ENCODE measurements at places on chromosomes 4 and X.

DNA sequence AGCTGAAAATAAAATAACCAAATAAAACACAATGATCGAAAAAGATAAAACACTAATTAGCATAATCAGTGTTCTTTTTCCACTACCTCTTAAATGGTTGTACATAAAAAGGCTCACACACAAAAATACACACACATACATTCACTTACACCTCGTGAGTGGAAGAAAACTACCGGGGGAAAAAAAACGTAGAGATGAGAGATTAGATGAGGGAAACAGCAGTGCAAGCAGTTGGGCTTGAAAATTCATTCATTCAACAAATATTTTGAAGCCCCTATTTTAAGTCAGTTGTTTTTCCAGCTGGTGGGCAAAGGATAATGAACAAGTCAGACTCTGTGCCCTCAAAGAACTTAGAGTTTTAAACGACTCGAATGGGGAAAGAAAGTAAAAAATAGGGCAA, 1.0 kb downstream of the TBCK start:
- DNase-seq, result no peak

GRCh38 chr4:7756561-7757355, 182.9 kb downstream of the AFAP1 start:
- DNase-seq, result no peak

GRCh38 chrX:18573556-18573955, 98.4 kb downstream of the RS1 start:
- no peak for DNase-seq

GRCh38 chr4:100816436-100817045, 298.7 kb upstream of the EMCN start:
- DNase-seq, result no peak

GRCh38 chr4:98939438-98939837, 10.5 kb upstream of the EIF4E start:
- DNase-seq, result no peak

Measured in GM06990 (cell line).